ENCODE measurements at places on chromosomes 12 and 14.

GRCh38 chr12:50333441-50333840, 50.1 kb upstream of the LIMA1 start:
- no peak for DNase-seq

GRCh38 chr14:93231129-93231979, 24.3 kb downstream of the UBR7 start:
- DNase-seq, result peak; percentile 69

DNA sequence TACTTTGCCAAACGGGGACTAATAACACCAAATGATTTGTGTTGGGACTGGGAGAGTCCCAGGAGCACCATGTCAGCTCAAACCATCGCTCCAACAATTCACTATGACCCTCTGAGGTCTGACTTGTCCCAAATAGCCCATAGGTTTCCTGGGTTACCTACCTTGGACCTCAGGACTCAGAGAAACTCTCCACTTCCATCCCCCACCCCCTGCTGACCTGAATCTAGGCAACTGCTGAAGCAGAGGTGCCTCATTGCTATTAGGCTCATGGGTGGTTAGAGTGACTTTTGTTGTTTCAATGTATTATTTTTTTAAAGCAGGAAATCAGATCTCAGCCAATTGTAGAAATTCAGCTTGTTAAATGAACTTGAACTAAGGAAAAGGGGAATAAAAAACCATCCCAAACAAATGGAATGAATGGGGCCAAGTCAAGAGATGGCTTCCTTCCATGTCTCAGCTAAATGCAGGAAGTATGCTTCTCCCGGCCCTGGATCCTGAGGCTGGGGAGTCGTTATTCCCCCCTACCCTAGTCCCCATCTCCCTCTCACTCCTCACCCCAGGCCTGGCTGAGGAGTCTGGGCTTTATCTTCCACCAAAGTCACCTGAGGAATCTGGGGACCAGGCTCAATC, 80.9 kb upstream of the SLC24A4 start:
- DNase-seq, result no peak

- DNase-seq, result no peak
These were observed 226.7 kb upstream of the ABCD2 start for GRCh38 chr12:39846304-39846703.

DNA sequence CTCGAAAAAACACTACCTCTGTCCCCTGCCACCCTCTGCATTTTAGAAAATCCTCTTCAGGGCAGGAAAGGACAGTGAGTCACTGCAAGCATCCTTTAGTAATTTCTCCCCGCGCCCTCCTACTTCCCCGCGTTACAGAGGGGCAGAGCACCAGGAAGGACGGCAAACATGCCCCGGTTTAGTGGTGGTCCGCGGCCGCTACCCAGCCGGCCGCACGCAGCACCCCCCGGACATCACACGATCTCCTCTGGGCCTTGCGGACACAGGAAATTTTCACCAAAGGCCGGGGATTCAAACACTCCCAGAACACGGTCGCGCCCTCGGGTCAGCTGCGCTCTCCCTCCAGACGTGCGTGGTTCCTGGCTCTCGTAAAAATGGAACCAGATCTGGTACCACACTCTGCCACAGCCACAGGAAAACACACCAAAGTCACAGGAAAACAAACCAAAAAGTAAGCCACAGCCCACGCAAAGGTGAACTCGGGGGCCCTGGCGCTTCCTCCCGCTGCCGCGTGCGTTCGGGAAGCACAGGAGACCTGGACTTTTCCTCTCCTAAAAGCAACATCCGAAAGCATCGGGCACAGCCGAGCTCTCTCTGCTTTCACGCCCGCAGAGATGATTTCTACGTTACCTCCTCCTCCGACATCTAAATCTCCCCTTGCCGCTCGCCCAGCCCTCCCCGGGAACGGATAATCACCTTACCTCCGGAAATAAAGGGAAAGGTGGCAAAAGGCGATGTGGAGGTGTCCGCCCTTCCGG, 839 bp downstream of the SLC38A1 start:
- no peak for DNase-seq

DNA sequence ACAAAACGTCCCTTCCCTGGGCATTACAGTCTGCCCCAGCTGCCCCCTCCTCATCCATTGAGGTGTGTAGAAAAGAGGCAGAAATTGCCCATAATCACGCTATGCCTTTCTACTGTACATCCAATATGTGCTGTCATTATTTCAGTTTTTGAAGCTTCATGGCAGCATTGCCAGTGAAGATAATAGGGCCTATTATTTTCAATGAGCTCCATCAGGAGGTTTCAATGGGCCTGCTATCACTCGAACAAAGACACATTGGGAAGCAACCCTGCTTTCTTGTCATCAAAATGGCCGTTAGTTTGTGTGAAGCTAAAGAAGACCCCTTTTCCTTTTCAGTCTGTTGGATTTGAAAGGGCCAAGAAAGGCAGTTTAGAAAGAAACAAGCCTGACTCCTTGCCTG, 653.8 kb downstream of the NOVA1 start:
- DNase-seq, result no peak

DNA sequence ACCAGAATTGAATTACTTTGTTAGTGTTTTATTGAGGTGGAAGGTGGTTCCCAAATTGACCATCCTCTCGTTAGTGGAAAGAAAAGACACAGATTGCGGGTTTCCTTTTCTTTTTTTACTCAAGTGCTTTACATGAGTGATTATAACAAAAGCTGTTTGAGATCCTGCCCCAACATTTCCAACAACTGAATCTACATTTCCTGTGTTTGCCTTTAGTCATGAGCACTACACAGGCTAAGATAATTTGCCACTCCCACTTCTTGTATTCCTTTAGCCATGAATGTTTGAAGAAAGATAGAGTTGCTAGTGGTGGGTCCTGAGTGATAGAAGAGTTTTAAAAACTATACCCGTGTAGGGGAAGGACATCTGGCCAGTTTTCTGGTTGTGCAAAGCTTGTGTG, 16.0 kb downstream of the RERGL start:
- no peak for DNase-seq

DNA sequence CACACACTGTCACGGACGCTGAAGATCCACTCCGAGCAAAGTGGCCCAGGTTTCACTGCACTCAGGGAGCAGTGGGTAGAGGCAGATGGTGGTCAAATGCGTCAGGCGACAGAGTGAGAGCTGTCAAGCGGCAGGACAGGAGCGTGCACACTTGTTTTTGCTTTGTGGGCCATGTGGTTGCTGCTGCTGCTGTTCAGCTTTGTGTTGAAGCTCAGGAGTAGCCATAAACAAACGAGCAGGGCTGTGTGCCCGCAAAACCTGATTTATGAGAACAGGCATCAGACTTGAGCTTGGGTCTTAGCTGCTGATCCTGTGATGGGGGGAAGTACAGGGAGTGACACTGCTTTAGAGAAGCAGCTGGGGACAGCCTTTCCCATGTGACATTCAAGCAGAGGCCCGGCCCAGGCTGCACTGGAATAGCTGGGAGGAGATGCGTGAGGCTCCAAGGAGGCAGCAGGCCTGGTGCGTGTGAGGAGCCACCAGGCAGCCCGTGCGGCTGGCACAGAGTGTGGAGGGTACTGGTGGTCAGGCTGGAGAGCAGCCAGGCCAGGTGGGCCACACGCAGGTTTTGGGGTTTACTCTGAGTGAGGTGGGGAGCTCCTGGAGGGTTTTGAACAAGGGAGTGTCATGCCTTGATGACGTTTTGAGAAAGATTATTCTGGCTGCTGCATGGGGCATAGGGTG, 31.1 kb upstream of the ASPG start:
- DNase-seq, result no peak

GRCh38 chr14:60506462-60506984, 2.4 kb upstream of the SIX6 start:
- no peak for DNase-seq

GRCh38 chr12:106974511-106974910, 12.4 kb downstream of the MTERF2 start:
- DNase-seq, result no peak

- no peak for DNase-seq
These were observed 155.4 kb upstream of the PLEKHG7 start for GRCh38 chr12:92547420-92547819.

GRCh38 chr14:29311983-29312382, 545.4 kb downstream of the FOXG1 start:
- DNase-seq, result no peak

- DNase-seq, result no peak
These were observed 1.5 kb downstream of the FGD4 start for GRCh38 chr12:32400866-32401265.

GRCh38 chr12:96053476-96054243, 18.3 kb upstream of the LTA4H start:
- no peak for DNase-seq

DNA sequence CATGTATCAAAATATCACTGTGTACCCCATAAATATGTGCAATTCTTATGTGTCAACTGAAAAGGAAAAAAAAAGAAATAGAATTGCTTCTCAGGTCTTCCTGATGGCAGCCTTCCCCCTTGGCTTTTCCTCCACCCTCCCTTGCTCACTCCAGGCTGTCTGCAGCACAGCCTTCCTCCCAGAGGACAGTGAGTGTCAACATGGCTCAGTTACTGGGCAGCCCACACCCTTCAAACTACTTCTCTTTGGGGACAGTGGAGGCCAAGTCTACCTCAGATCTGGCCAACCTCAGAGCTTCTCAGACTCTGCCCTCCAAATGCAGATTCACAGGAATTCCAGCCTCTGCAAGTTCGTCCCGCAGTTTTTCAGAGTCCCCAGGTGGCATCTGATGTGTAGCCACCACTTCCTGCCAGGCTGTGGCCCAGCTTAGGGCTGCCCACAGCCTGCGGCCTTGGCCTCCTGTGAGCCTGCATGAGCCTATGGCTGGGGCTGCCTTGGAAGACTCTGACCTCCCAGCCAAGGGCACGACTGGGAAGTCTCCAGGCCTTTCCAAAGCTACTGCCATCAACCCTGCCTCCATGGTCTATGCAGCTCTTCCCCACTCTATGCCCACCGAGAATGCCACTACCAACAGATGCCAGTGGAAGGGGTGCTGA, 148.0 kb upstream of the PWP1 start:
- no peak for DNase-seq

DNA sequence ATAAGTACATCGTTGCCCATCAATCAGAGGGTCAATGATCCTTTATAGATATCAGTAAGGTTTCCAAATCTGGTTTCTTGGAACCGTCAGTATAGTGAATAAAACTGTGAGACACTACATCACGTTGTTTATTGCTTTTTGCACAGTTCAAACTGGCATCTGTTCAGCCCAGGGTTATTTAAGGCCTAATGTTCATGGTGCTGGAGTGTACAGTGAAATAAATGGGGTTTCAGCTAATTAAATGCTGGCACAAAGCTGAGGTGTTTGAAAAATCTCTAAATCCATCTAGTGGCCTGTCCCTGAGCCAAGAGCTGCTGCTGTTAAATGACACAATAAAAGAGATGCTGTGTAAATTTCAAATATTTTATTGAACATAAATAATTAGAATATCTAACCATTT, 69.9 kb downstream of the RPS29 start:
- DNase-seq, result no peak

DNA sequence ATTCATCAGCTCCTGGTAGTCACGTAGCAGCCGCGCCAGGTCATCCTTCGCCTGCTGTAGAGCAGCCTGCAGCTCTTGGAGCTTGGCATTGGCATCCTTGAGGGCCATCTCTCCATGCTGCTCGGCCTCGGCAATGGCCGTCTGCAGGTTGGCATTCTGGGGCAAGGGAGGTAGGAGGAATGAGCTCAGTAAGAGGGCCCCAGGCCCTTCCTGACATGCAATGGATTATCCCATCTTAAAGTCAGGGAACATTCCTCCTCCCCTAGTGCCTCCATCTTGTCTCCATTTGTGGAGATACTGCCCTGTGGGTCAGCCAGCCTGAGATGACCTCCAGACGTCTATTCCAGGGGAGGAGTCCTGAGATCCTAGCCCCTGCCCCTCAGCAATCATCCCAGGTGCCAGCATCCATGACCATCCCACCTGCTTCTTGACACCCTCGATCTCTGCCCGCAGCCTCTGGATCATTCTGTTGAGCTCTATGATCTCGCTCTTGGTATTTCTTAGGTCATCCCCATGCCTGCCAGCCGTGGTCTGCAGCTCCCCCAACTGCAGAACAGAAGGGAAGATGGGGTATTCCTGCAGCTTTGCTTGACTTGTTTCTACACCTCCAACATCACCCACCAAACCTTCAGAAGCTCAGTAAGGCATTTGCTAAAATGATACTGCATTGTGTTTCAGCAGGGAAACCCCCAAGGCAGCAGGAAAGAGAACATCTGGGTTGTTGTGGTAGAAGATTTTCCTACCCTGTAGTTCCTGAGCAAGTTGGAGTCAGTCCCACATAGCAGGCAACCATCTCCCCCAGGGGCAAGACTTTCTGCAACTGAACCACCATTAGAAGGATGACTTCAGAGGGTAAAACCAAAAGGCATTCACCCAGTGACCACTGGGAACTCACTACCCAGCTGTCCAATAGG, 4.4 kb downstream of the KRT3 start:
- no peak for DNase-seq

GRCh38 chr12:120846721-120847120, 57.4 kb downstream of the SPPL3 start:
- no peak for DNase-seq

DNA sequence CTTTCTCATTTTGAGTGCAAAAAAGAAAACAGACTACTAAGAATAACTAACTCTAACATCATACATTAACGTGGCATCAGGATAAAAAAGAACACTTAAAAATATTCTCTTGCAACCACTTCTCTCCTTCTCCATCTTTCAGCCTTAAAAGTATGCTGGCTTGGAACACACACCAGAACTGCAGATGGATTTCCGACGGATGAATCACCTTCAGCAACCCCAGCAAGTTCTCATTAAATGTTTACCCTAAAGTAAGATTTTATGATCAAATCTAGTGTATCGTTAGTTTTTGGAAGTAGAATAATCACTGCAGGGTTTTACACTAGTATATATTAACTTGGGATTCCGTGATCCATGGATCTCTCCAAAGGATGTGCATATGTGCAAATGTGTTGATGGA, 1.2 kb downstream of the NEK9 start:
- DNase-seq, result no peak

DNA sequence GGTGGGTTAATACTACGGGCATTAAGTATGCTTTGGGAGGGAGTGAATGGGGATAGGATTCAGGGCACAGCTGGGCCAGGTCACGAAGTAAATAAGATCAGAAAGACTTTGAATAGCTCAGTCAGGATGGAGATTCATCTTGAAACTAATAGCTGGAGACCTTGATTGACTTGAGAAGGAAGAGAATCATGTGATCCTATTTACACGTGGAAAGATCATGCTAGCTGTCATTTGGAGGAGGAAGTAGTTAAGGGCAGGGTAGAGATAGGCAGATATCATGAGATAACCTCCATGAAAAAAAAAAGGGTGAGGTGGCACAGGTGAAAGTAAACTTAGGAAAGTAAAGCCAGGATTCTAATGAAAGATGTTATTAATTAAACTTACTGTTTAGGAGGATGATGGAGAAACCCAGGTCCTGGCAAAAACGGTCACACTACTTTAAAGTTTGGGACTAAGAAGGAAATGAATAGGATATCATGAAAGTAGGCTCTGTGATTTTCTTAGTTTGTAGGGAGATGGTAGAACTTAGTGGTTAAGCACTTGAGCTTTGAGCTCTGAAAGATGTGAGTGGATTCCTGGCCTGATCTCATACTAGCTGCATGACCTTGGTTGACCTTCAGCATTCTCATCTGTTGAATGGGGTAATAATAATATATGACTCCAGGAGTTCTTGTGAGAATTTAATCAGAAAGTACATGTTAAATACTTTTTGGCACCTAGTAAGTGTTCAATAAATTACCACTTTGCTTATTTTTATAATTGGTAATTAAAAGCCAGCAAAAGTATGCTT, 439.0 kb downstream of the NRXN3 start:
- no peak for DNase-seq

- DNase-seq, result no peak
These were observed 223.3 kb downstream of the CCDC91 start for GRCh38 chr12:28413460-28414109.

- DNase-seq, result no peak
These were observed 43.5 kb downstream of the DPF3 start for GRCh38 chr14:72850360-72850759.

Measured in COLO829 (cell line).